Activated CD4-positive, alpha-beta T cell treated with anti-CD3 and anti-CD28 coated beads, Interleukin-2, amount 50 U/mL, for 24 hours (primary cell): ENCODE measurements at places on chromosomes 16 and 17.

GRCh38 chr16:8572919-8573724, 17.2 kb downstream of the TMEM114 start:
- DNase-seq, result no peak

- DNase-seq, result no peak
These were observed 73.0 kb downstream of the SEC14L1 start for GRCh38 chr17:77213778-77214132.

GRCh38 chr17:65509032-65509431, 52.4 kb downstream of the AXIN2 start:
- no peak for DNase-seq

DNA sequence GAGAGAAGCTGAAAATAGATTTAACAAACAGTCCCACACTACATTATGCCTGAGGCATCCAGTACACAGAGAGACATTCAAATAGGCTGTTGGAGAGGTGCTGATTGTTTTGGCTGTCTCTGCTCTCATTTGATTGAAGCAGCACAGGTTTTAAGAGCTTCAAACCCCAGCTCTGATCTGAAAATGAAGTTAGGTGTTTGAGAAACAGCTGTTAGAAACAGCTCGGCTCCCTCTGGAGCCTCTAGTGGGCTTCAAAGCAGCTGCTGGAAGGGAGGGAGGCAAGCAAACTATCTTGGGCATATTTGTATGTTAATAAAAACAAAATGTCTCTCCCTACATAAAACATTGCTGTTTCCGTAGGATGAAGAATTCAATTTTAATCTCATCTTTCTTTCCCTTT, 607.3 kb upstream of the GOT2 start:
- no peak for DNase-seq

- no peak for DNase-seq
These were observed 12.6 kb downstream of the SNX20 start for GRCh38 chr16:50668368-50669008.

DNA sequence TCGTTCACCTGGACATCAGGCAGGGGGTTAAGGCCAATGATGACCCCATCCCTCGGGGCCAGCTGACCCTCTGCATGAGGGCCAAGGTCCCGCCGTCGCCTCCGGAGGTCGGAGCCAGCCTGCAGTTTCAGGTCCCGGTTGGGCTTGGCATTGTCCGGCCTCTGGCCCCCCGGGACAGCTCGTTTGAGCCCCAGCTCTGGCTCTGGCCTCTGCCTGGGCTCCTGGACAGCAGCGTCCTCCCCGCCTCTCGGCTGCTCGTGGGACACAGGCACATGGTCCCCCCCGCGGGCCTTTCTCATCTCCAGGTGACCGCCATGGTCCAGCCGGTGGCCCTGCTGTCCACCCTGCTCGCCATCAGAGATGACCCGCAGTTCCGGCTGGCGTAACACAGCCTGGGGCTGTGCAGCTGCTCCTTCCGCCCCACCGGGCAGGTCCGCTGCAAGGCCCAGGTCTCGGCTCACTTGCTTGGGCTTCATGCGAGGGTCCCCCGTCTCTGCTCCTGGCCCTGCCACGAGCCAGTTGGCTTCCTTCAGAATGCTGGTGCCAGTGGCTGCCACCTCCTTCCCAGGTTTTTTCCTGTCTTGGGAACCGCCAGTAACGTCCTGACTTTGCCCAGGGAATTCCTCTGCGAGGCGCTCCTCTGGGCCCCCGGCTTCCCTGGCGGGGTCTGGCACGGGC, 6.7 kb downstream of the NDUFAF8 start:
- no peak for DNase-seq

DNA sequence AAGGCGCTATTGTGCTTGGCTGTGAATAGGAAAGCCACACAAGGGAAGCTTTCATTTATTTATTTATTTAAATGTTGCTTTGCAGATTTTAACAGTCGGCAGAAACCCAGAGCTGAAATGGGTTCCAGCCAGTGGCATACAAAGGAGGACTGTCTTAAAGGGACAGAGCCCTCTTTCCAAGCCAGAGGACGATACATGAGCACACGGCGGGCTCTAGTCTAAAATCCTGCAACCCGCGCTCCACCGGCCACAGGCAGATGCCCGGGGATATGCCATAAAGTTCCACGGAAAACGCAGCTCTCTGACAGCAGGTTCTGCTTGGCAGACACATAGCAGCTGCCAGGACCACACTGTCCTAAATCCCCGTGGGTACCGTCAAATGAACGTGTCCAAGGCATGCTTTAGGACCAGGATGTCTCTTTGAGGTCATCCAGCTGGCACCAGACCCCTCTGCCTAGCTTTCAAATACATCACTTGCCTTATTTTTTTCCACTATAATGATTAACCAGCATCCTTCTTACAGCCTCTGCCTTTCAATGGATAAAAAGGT, 64.6 kb downstream of the CYTH1 start:
- no peak for DNase-seq

DNA sequence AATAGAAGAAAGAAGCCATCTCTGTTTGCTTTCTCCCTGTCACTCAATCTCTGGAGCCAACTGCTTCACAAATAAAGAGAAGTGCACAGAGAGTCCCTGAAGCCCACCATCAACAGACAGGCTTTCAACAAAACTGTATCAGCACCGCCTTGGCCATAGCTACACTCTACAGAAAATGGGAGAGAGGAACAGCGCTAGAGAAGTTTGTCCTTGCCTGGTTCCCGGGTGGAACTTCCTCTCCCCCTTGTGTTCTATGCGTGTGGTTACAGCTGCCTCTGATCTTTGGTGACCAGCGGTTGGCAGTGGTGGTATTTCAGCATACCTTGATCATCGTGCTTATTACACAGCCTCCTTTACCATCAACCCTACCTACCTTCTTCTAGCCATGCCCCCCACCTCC, 91.4 kb upstream of the CCL2 start:
- DNase-seq, result no peak

DNA sequence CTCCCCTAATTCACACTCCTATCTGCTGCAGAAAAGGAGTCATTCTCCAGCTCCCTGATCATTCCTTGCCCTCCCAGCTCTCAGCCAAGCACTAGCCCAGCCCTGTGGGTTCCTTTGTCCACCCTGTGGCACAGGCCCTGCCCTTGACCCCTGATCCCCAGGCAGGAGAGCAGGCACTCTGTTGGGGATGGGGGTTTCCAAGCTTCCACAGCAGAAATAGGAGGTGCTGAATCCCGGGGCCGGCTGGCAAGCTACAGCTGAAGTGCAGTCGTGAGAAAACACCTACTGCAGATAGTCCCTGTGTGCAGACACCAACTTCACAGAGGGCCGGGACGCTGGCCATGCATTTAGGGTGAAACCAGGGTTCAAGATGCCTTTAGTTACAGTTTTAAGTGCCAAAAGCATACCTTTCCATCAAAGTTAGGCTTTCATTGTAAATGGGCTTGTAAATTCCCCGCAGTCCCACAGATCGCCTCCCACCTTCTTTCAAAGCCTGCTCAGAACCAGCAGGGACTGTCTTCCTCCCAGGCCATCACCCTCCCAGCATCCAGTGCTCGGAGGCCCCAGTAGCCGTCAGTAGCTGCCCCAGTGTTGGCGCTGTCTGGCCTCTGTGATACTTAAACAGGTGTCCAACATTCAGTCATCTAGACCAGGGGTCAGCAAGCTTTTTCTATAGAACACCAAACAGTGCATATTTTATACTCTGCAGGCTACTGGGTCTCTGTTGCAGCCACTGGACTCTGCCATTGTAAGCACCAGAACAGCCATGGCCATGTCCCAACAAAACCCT, 10.6 kb downstream of the CPSF4L start:
- no peak for DNase-seq

GRCh38 chr17:55930291-55930809, 179.5 kb downstream of the PCTP start:
- DNase-seq, result no peak

DNA sequence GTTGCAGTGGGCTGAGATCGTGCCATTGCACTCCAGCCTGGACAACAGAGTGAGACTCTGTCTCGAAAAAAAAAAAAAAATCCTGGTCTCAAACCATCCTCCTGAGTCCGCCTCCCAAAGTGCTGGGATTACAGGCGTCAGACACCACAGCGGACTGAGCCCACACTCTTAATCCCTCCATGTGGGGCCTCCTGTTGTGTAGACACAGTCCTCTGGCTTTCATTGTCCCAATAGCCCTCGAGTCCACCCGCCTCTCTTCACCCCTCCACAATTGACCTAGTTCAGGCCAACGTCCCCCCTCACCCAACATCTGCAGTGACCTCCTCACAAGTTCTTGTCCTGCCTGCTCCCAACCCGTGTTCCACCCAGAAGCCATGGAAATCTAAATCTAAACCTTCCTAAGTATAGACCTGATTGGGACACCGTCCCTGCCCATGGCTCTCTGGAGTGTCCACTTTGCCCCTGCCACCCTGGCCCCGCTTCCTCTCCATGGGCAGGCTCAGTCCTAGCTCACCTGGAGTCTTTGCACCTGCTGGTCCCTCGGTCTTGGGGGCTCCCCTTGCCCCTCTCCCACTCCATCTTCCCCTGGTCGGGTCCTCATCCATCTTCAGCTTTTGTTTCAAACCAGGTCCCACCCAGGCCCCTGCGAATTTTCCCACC, 46.7 kb downstream of the HAPSTR1 start:
- no peak for DNase-seq

GRCh38 chr17:16463358-16464302, 28.4 kb downstream of the LRRC75A start:
- no peak for DNase-seq
